ENCODE measurements at places on chromosomes 5 and 9.

DNA sequence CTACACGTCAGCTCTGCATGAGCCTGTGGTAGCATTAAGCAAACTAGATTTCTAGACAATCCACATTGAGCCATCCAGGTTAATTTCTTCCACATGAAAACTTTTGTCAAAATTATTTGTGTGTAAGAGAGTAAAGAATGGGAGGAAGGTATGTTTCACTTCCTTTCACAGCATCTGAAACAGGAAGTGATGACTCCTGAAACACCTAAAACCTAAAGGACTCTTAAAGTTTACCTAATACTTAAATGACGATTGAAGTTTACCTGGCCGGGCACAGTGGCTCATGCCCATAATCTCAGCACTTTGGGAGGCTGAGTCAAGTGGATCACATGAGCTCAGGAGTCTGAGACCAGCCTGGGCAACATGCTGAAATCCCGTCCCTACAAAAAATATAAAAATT is 223.8 kb downstream of the CEMIP2 start:
- DNase-seq: no peak

DNA sequence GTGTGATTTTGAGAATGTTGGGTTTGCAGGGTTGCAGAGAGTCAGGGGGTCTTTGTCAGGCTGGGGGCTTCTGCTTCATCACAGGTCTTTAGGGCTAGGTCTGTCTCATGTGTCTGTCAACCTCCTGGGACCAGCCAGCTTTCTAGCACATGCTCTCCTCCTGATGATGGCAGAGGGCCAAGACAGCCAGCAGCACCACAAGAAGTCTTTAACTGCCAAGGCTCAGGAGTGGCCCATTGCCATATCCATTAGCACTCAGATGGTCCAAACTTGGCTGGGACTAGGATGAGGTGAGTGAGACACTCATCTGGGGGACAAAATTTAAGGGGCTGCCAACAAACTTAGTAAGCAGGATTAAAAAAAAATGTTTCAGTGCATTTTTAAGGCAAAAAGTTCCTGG is 384.2 kb upstream of the CDH10 start:
- DNase-seq: no peak

- no peak for DNase-seq
Observed at GRCh38 chr5:75356719-75357118, 19.7 kb downstream of the HMGCR start.

GRCh38 chr9:94915476-94916450 is 189.3 kb downstream of the AOPEP start:
- no peak for DNase-seq

DNA sequence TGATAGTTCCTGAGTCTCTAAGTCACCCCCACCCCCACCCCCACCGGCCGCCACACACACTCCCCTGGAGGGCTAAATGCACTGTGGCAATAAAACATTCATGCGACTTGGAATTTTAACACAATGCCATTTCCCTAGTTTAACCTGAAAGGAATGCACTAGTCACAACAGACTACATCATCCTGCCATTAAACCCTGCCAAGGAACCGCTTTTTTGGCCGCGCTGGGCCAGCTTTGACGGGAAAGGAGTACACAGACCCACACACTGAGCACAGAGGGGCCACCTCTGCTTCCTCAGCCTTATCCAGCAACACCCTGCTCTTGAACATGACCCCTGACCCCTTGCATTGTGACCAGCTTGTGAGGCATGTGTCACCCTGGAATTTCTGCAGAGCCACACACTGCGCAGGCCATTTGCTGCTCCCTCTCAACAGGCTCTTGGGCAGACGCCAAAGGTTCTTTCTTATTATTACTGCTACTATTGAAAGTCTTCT is 165.3 kb downstream of the BNC2 start:
- no peak for DNase-seq

DNA sequence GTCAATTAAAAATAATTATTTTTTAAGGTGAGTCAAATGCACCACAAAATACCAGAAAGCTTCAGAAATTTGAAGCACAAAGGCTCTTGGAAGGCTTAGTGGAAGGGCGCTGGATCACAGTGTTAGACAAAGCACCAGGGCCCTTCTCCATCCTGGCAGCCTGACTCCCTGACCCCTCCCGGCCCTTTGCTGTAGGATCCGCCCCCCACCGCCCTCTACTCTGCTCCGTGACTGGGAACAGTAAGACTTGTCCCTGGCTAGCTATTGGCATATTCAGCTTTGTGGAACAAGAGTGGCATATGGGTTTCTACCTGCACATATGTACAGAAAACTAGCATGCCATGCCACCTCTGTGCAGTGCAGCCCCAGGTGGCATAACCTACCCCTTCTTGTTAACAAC is 222.1 kb downstream of the SYK start:
- DNase-seq: no peak

GRCh38 chr5:116135344-116135743 is 50.5 kb downstream of the COMMD10 start:
- DNase-seq: no peak

DNA sequence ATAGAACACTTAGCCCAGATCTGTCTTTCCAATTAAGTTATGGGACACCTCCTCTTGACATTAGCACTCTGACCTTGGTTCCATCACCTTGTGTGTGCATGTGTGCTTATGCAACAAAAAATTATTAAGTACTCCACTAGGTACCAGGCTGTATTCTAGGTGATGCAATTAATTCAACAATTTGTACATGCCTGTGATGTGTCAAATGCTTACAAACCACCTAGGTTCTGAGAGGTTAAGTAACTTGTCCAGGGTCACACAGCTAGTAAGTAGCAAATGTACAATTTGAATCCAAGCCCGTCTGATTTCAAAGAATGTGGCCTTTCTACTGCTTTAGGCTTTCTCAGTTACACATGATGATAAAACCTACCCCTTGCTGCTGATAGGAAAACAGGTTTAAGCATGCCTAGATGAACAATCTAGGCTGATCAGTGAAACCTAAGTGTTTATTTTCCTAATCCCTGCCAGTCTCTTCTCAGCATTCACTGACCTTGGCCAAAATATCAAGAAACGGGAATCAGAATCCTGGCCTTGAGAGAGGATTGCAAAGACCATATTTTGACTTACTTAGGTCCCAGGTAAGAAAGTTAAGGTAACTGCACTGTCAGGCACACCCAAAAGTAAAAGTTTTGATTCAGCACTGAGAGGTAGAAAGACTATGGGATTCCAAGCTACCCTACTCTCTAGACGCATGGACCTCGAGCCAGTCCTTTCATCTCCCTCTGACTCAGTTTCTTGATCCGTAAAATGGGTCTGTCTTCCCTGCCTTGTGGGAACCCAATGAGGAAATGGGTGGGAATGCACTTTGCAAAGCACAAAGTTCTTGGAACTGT is 1.0 kb downstream of the TBC1D2 start:
- no peak for DNase-seq

DNA sequence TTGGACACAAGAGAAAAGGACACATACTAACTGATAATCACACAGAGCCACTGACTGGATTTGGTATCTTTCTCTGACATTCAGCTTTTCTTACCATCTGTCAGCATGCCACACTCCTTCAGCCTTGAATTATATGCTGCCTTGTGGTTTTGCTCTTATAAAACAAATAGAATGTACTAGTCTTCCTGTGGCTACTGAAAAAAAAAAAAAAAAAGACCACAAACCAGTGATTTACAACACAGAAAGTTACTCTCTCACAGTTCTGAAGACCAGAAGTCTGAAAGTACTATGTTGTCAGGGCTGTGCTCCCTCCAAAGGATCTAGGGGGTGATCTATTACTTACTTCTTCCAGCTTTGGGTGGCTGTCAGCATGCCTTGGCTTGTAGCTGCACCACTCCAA is 82.3 kb downstream of the THBS4 start:
- DNase-seq: no peak

DNA sequence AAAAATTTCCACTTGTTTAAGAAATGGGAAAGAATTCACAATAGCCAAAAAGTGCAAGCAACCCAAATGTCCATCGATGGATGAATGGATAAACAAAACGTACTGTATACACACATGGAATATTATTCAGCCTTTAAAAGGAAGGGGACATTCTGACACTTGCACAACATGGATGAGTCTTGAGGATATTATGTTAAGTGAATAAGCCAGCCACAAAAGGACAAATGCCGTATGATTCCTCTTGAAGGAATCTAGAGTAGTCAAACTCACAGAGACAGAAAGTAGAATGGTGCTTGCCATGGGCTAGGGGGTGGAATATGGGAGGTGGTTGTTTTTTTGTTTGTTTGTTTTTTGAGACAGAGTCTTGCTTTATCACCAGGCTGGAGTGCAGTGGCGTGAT is 3.8 kb upstream of the ATP6V0E1 start:
- no peak for DNase-seq

DNA sequence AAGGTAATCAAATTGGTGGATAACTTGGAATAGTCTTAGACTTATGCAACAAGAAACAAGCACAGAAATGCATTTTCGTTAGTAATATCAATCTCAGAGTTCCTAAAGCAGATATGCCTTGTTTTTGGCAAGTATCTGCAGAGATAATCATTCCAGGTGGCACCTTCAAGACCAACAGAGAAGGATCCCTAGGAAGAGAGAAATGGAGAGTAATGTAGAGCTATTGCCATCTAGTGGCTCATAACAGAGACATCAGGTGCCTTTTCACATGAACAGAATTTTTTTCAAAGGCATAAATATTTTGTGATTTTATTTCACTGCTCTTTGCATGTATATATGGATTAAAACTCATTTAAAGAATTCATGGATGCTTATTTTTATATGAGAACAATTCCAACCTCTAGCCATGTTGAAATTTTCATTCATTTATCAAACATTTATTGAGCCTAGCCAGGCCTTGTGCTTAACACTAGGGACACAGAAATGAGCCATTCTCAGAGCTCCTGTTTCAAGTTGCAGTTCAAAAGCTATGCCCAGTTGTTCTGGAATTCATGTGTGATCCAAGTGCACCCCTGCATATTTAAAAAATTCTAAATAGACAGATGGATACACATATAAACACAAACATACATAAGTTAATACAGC is 117.5 kb upstream of the OR13F1 start:
- no peak for DNase-seq

DNA sequence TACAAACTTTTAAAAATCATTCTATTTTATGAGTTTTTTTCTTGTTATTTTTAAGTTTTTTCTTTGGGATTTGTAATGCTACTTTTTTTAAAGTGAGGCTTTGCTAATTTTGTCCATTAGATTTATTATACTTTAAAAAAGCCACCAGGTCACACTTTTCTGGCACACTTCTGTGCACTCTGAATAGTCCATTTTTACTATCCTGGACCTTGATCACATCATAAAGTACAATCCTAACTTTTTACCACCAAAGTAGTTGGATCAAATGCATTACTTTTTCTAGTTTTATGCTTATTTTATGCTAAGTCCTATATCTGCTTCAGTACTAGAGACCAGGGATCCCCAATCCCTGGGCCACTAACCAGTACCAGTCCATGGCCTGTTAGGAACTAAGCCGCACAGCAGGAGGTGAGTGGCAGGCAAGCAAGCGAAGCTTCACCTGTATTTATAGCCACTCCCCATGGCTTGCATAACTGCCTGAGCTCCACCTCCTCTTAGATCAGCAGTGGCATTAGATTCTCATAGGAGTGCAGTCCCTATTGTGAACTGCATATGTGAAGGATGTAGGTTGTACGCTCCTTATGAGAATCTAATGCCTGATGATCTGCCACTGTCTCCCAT is 16.0 kb downstream of the FRRS1L start:
- no peak for DNase-seq

DNA sequence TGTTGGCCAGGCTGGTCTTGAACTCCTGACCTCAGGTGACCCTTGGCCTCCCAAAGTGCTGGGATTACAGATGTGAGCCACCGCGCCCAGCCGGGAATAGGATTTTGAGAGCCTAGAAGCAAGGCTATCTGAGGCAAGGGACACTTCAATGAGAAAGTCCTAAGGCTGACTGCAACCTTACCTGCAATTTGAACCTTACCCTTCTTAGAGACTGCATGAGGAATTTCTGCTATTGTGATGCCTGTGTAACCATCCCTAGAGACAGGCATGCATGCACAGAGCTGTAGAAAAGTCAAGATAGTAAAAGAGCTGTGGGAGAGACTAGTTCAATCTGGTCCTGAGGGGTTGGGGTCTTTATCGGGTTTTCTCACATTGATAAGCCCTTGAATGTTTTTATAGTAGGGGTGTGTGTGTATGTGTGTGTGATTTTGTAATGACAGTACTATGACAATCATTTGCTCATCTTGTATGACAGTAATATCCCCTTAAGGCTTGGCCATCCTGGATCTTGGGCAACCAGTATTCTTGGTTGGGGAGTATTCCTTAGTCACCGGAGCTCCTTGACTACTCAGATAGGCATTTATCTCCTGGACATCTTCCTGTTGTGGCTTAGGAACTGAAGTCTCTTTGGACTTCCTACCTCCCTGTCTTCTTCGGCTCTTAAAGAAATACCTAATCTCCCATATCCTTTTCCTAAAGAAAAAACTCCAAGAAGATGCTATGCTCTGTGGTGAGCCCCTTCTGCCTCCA is 11.2 kb downstream of the DNAJB5 start:
- no peak for DNase-seq

DNA sequence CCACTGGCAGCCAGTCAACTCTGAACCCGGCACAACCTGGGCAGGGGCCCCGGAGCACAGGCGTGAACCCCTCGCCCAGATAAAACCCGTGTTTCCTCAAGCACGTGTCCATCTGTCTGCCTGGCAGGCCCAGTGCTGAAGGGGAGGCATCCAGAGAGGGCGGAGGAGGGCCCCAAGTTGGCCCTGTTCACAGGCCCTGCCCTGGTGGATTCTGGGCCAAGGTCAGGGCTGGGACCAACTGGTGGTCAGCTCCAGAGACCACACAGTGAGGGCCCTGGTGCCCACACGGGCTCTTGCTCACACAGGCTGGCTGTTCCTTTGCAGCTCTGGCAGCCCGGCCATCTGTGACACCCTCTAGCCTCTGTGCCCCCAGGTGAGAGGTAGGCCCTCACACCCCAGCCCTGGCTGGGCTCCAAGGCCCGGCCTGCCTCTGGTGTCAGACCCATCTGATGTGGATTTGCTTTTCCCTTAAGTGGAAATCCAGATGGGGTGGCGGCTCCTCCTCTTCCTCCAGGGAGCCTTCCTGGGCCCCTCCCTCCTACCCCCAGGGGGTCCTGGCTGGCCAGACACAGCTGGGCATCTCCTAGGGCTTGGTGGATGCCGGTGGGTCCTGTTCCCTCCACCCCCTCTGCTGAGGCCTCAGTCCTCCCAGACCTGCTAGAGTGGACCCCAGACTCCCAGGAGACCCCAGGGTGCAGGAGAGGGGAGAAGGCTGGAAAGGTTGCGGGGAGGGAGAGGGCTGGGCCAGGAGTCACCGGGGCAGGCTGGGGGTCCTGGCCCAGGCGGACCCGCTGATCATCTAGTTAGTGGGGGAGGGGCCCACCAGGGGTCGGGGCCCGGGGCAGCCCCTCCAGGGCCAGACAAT is 525 bp upstream of the STPG3 start:
- DNase-seq: no peak

GRCh38 chr9:98775831-98776441 is 20.4 kb downstream of the ANKS6 start:
- DNase-seq: peak; percentile 19
